Sigmoid colon (tissue), 7 donors: ENCODE measurements at places on chromosomes 6 and 20. TPM values are rescaled to one million over a fixed set of nuclear protein-coding genes. Genes with fewer than 3 reads are reported as not detected.

DNA sequence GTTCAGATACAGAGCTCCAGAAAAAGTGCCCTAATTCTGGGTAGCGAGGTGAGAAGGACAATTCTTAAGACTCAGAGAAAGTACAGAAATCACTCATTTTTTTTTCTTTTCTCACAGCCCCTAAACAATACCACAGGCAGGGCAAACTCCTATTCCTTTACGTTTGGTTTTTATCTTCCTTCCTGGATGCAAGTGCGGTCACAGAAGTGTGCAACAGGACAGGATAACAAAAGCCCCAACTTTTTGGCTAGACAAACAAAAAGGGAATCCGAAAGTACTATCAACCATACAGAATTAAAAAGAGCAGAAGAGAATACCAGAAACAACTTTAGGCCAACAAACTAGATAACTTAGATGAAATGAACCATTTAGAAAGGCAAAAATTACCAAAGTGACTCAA is 18.4 kb upstream of the BEND6 start:
- no peaks in the 10 kb centered on the region for H3K36me3 ChIP-seq
- H3K27me3 ChIP-seq, result no peaks in the 10 kb centered on the region
- no peak overlapping the region for H3K27ac ChIP-seq
- no peak for DNase-seq
- H3K4me1 ChIP-seq, result no peaks in the 10 kb centered on the region

- DNase-seq, result no peak
- no peak overlapping the region for H3K27ac ChIP-seq
- H3K27me3 ChIP-seq, result no peaks in the 10 kb centered on the region
- no peaks in the 10 kb centered on the region for H3K36me3 ChIP-seq
- H3K4me1 ChIP-seq, result no peaks in the 10 kb centered on the region
Observed at GRCh38 chr6:155221086-155221485, 42.7 kb upstream of the CLDN20 start.

DNA sequence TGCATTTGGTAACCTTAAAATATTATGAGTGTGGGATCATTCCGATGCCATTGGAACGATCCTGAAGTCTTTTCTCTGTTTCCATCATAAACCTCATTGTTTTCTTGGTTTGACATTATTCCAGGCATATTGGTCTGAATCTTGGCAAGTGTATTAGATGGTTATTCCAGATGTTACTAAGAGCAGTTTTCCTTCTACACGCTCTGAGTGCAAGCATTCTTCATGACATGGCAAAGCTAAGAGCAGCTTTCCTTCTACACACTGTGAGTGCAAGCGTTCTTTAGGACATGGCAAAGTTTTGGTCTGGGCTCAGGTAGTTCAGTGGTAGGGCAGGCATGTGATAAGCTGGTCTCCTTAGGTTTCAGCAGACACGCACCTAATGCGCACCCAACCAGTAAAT is 53.0 kb downstream of the SMOC2 start:
- no peaks in the 10 kb centered on the region for H3K27me3 ChIP-seq
- no peak for DNase-seq
- no peak overlapping the region for H3K4me3 ChIP-seq

DNA sequence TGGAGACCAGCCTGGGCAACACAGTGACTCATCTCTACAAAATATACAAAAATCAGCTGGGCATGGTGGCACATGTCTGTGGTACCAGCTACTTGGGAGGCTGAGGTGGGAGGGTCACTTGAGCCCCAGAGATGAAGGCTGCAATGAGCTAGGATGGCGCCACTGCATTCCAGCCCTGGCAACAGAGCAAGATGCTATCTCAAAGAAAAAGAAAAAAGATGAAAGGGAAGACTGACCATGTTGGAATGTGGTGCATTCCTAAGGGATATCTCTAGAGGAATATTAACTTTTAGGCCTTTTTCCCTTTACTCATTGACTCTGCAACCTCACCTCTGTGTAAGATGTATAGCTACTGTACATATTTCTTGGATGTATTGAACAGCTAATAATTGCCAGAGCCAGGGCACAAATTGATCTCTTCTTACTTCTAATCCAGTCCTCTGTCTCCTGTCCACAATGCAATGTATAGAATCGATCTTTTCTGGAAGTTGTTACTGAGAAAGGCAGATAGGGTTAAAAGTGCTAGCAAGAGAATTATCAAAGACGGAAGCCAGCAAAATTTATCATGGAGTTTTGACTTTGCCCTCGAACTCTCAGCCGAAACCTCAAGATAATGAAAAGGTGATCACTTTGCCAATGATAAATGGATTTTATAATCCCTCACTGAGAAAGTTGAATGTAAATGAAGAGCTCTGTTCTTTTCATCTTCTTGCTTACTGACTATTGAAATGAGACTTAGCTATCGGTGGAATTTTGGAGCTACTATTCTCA is 46.3 kb downstream of the GCNT2 start:
- H3K4me3 ChIP-seq, result no peak overlapping the region
- H3K27me3 ChIP-seq, result no peaks in the 10 kb centered on the region
- DNase-seq, result no peak
- H3K4me1 ChIP-seq, result peaks cover 17% of the 10 kb centered on the region
- H3K27ac ChIP-seq, result peak overlapping the region; percentile 2

- H3K27me3 ChIP-seq, result no peaks in the 10 kb centered on the region
- peaks cover 51% of the 10 kb centered on the region for H3K4me1 ChIP-seq
- peak overlapping the region; percentile 98 for H3K27ac ChIP-seq
Observed at GRCh38 chr20:34110745-34111641, 1.1 kb downstream of the EIF2S2 start.

DNA sequence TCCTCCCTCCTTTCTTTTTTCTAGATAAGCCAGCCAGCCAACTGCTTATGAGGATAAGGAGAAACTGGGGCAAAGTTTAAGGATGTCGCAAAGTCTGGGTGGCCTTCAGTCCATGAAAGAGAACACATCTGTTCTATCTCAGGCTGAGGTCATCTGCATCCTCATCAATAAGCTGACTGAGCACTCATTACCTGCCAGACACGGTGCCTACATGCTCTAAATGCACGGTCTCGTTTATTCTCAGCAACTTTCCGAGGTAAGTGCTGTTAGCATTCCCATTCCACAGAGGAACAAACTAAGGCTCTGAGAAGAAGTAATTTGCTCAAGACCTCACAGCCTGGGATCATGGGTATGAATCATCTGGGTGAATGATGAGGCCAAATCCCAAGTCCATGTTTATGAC is 133.1 kb downstream of the BCAS1 start:
- H3K4me3 ChIP-seq, result no peak overlapping the region
- DNase-seq, result no peak
- no peaks in the 10 kb centered on the region for H3K36me3 ChIP-seq
- H3K27me3 ChIP-seq, result no peaks in the 10 kb centered on the region
- no peak overlapping the region for H3K27ac ChIP-seq

GRCh38 chr6:26375270-26375669 is 7.6 kb upstream of the BTN2A2 start:
- H3K27me3 ChIP-seq, result no peaks in the 10 kb centered on the region
- H3K27ac ChIP-seq, result no peak overlapping the region
- H3K4me3 ChIP-seq, result no peak overlapping the region
- no peak for DNase-seq
- H3K4me1 ChIP-seq, result no peaks in the 10 kb centered on the region
- H3K36me3 ChIP-seq, result no peaks in the 10 kb centered on the region

DNA sequence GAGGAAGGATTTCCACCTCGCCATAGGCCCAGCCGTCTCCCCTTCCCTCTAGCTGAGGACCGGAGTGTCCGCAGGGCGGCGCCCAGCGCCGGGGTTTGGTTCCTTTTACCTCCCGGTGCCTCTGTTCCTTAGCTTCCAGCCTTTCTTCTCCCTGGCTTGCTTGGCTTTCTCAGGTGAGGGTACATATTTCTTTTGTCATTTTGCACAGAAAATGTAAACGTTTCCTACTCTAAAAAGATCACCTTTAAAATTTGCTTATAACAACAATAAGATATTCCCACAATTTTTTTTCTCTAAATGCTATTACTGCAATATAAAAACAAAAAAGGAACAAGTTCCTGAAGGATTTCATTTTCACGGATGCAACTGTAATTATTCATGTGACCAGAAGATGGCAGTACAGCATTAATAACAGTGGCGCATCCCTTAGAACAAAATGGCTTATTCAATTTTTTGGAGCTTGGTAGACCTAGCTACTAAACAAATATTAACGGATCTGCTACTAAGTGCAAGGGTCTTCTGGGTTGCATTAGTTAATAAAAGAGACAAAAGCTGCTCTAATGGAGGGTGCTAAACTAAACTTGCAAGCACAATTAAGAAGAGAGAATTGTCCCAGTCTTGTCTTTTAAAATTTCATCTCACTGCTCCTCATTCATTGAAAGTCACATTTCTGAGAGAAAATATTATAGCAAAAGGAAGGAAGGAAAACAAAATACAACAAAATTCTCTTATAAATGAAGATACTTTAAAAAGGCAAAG is 172.9 kb downstream of the ADGRG6 start:
- no peaks in the 10 kb centered on the region for H3K4me1 ChIP-seq
- H3K4me3 ChIP-seq, result no peak overlapping the region
- no peaks in the 10 kb centered on the region for H3K36me3 ChIP-seq

- H3K4me1 ChIP-seq, result peaks cover 10% of the 10 kb centered on the region
- H3K4me3 ChIP-seq, result no peak overlapping the region
- no peaks in the 10 kb centered on the region for H3K36me3 ChIP-seq
- H3K27me3 ChIP-seq, result no peaks in the 10 kb centered on the region
- DNase-seq, result no peak
Observed at GRCh38 chr6:4401408-4402368, 266.3 kb upstream of the ECI2 start.

DNA sequence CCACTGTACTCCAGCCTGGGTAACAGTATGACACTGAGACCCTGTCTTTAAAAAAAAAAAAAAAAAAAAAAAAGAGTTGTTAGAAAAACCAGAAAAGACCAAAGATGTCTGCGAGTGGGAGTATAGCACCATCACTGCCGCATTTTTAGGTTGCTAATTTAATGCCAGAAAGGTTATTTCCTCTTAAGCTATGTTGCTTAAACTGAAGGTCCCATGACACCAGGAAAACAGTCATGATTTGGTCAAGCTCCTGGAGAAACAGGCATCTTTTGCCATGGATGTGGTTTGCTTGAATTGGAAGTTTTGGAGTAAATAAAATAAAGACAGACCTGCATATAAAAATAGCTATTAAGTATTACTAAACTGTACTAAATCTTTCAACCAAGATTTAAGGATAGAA is 68.3 kb upstream of the TNFRSF21 start:
- no peak for DNase-seq
- no peak overlapping the region for H3K27ac ChIP-seq
- no peaks in the 10 kb centered on the region for H3K4me1 ChIP-seq
- H3K4me3 ChIP-seq, result no peak overlapping the region
- H3K27me3 ChIP-seq, result no peaks in the 10 kb centered on the region

DNA sequence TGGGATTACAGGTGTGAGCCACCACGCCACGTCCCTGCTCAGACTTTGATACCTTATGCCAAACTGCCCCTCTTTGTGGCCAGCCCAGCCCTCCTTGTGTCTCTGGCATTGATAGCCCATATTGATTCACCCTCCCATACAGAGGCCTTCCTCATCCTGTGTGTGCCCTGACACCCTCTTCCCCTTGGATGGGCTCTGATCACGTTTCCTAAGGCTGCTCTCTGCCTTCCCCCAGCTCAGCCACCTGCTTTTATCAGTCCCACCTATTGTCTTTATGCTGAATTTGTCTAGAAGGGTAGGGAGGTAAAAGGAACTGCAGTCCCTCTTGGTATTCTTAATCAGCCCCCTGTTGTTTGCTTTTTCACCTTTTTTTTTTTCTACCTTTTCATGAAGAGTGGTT is 95.9 kb downstream of the CDKAL1 start:
- no peaks in the 10 kb centered on the region for H3K36me3 ChIP-seq
- no peak overlapping the region for H3K4me3 ChIP-seq
- H3K27me3 ChIP-seq, result no peaks in the 10 kb centered on the region
- H3K4me1 ChIP-seq, result no peaks in the 10 kb centered on the region
- DNase-seq, result no peak

- H3K4me3 ChIP-seq, result no peak overlapping the region
- H3K27me3 ChIP-seq, result peaks cover 19% of the 10 kb centered on the region
- H3K4me1 ChIP-seq, result no peaks in the 10 kb centered on the region
- no peak overlapping the region for H3K27ac ChIP-seq
- H3K36me3 ChIP-seq, result no peaks in the 10 kb centered on the region
Observed at GRCh38 chr20:58154113-58154512, 74.3 kb downstream of the ANKRD60 start.

- no peaks in the 10 kb centered on the region for H3K4me1 ChIP-seq
- H3K27ac ChIP-seq, result no peak overlapping the region
- no peaks in the 10 kb centered on the region for H3K27me3 ChIP-seq
- no peak overlapping the region for H3K4me3 ChIP-seq
- DNase-seq, result no peak
- H3K36me3 ChIP-seq, result no peaks in the 10 kb centered on the region
Observed at GRCh38 chr20:19096843-19097242, 115.6 kb upstream of the SLC24A3 start.

- DNase-seq, result no peak
- H3K4me3 ChIP-seq, result no peak overlapping the region
- H3K36me3 ChIP-seq, result no peaks in the 10 kb centered on the region
- no peaks in the 10 kb centered on the region for H3K27me3 ChIP-seq
- H3K27ac ChIP-seq, result no peak overlapping the region
- H3K4me1 ChIP-seq, result no peaks in the 10 kb centered on the region
Observed at GRCh38 chr6:26361544-26361943, 3.5 kb upstream of the BTN3A2 start.

- no peaks in the 10 kb centered on the region for H3K4me1 ChIP-seq
- no peaks in the 10 kb centered on the region for H3K36me3 ChIP-seq
- no peak overlapping the region for H3K4me3 ChIP-seq
- no peaks in the 10 kb centered on the region for H3K27me3 ChIP-seq
- no peak overlapping the region for H3K27ac ChIP-seq
- DNase-seq, result no peak
Observed at GRCh38 chr6:15033850-15034203, 212.0 kb upstream of the JARID2 start.

- no peak overlapping the region for H3K27ac ChIP-seq
- no peaks in the 10 kb centered on the region for H3K36me3 ChIP-seq
- no peaks in the 10 kb centered on the region for H3K4me1 ChIP-seq
- DNase-seq, result no peak
- no peak overlapping the region for H3K4me3 ChIP-seq
Observed at GRCh38 chr6:150207931-150208570, 65.2 kb downstream of the PPP1R14C start.

GRCh38 chr6:140095532-140095931 is 721.1 kb upstream of the CITED2 start:
- no peaks in the 10 kb centered on the region for H3K36me3 ChIP-seq
- no peak for DNase-seq
- no peaks in the 10 kb centered on the region for H3K4me1 ChIP-seq
- no peak overlapping the region for H3K27ac ChIP-seq
- H3K4me3 ChIP-seq, result no peak overlapping the region

The CARMIL1 gene
- total RNA-seq, result 3.4 TPM

The ENPP3 gene
- total RNA-seq, result 1.1 TPM

The TOP1 gene
- 22.7 TPM for total RNA-seq

The CYP39A1 gene
- total RNA-seq, result 7.7 TPM

The VSTM2L gene
- 2.5 TPM for total RNA-seq

The CCN5 gene
- 48.7 TPM for total RNA-seq

The ATP6V1G2 gene
- 5.0 TPM for total RNA-seq

The ITPR3 gene
- total RNA-seq, result 7.7 TPM

The PTCRA gene
- not detected for total RNA-seq

The MAFB gene
- 33.9 TPM for total RNA-seq

The PACSIN1 gene
- total RNA-seq, result 1.9 TPM

The GOPC gene
- total RNA-seq, result 26.0 TPM
